ENCODE measurements at places on chromosomes 5 and 9.

GRCh38 chr9:88782931-88783710, 208.1 kb upstream of the S1PR3 start:
- DNase-seq: no peak

- DNase-seq: no peak
Measured at GRCh38 chr9:101582553-101582952, 12.2 kb downstream of the PPP3R2 start.

DNA sequence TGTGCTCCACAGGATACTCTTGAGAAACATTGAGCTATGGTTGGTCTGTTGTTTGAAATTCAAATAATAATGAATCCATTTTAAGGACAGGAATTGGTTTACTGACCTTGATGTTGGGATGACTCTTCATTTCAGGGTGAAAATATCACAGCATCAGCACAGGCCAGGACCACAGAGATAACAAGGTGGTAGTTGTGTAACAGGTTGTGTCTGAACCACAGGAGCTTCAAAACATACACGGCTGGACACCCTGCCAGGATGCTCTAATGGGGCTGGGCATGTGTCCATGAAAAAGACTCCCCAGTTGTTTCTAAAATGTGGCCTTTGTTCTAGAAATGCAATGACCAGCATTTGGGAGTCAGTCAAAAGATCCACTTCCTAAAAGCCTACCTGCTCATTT, 69.8 kb downstream of the ACO1 start:
- DNase-seq: no peak

GRCh38 chr5:140083650-140084049, 30.3 kb upstream of the PURA start:
- DNase-seq: no peak

GRCh38 chr5:20360263-20360662, 372.3 kb upstream of the CDH18 start:
- no peak for DNase-seq

DNA sequence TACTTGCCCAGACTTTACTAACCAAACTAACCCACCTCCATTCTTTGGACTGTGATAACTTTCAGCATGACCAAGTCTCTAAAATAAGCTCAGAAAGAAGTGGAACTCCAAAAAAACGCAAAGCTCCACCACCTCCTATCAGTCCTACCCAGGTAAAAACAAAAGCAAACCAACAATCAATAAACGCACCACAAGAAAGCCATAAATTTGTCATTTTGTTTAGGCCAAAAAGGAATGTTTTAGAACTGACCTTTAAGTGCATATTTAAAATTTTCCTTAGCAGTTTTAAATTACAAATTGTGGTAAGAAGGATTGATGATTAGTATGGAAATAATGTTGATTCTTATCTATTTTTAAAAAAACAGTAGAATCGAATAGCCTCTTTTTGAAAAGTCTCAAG, 25.5 kb upstream of the TTC23L start:
- DNase-seq: no peak

DNA sequence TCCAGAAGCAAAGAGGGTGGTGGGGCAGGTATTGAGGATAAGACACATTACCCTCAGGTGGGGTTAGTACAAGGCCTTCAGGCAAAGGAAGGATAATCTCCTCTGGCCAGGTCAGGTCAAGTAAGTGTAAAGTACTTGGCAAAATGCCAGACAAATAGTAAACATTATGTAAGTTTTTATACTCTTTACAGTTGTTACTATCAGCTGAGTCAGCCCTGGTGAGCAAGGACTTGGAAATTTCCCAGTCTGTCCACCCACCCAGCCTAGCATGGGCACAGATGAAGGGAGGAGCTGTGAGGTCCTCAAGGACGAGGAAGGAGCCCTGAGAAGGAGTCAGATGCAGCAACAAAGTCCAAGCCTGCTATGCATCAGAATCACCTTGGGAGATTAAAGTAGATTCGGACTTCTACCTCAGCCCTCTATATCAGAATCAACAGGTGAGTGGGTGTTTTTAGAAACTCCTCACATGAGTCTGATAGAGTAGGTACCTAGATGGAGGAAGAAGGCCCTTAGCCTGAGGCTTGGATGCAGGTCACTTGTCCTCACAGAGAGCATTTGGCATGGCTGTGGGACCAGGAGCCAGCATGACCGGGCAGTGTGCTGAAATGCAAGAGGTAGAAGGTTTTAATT, 50.2 kb upstream of the BARX1 start:
- no peak for DNase-seq

GRCh38 chr9:81687521-81688261, 1.7 kb downstream of the TLE1 start:
- DNase-seq: peak; percentile 2

GRCh38 chr5:102773133-102773532, 18.0 kb downstream of the PAM start:
- no peak for DNase-seq

DNA sequence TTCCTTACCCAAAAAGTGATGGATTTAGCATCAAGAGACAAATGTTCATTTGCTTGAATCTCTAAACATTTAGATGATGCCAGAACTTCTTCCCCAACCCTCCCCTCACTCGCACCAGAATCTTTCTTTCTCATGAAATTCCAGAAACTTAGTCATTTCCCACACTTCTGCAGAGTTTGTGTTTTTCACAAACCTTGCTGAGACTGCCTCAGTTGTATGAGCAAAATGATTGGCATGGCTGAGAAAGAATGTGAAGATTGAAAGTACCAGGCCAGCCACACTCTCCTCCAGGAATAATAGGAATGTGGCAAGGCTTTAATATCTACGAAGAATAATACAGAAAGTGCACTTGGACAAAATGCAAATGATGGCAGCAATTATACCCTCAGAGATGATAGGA, 428.3 kb upstream of the CDH6 start:
- no peak for DNase-seq

Data from stimulated activated CD4-positive, alpha-beta T cell treated with anti-CD3 and anti-CD28 coated beads, Interleukin-2, amount 100 ng/mL, for 24 hours (primary cell).